ENCODE measurements at places on chromosomes 2 and 18. TPM values are rescaled to one million over a fixed set of nuclear protein-coding genes. Genes with fewer than 3 reads are reported as not detected.

Gene NEUROD1
- total RNA-seq: not detected

Gene SGO2
- 20.9 TPM for total RNA-seq

Gene KIF1A
- 0.66 TPM for total RNA-seq

Gene PLGLB1
- total RNA-seq: 1.1 TPM

Gene IL1RL2
- not detected for total RNA-seq

Measured in activated T-helper 1 cell treated with anti-CD3 and anti-CD28 coated beads, Interleukin-12 subunit alpha, Interleukin-12 subunit beta, Interleukin-2, Interleukin-4 antibody, amounts not matched to agents 30 ng/mL and 10 ng/mL and 1 ng/mL, durations not matched to agents 14 hours and 24 hours and 36 hours (primary cell).